ENCODE measurements at places on chromosomes 16 and 17.

DNA sequence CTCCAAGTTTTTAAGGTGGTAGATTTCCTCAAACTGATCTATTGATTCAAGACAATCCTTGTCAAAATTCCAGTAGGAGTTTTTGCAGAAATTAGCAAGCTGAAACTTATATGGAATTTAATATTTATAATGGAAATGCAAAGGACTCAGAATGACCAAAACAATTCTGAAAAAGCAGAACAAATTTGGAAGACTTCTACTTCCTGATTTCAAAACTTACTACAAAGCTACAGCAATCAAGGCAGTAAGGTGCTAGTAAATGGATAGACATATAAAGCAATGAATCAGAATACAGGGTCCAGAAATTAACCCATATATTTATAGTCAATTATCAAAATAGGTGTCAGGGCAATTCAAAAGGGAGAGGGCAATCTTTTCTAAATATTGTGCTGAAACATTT, 11.8 kb upstream of the IL21R start:
- DNase-seq: no peak

DNA sequence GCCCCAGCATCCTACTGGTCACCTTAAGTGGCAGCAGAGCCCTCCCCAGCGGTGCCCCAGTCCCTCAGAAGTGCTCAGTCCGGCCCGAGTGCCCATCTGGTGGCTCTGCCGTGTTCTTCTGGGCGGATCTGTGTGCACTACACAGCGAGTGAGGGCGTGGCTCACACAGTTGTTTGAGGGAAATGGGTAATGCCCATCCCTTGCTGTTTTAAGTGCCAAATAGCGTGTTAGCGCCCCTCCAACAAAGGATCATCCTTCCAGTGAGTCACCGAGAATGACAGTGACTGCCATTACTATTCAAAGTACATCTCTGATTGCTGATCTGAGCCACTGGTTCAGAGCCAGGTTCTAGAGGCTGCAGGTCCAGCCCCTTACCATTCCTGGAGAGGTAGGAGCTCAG, 152.0 kb downstream of the LGALS9B start:
- DNase-seq: no peak

- no peak for DNase-seq
Observed at GRCh38 chr17:78789663-78790181, 7.6 kb upstream of the CYTH1 start.

DNA sequence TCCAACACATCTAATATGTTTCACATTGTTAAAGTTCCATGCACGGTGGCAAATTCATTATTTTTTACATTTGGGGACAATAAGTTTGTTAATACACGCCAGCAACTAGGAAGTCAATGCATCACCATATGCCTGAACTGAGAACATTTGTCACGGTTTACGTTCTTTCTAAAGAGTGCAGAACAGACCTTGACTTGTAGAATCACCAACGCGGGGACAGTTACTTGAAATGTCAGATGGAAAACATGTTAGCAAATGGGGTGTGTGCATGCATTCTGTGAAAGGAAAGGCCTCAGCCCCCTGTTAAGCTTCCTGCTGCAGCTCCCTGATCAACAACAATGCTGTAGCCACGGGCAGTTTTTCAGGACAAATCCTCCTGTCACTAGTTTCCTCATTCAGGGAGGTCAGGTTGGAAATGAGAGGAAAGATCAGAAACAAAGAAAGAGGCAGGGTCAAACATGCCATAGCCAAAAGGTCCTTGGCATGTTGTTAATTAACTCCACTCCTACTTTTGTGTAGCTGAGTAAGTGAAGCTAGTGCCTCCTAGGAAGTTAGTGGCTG, 18.4 kb downstream of the SMIM36 start:
- no peak for DNase-seq

GRCh38 chr17:77456271-77456950, 315.6 kb downstream of the SEC14L1 start:
- no peak for DNase-seq

- DNase-seq: no peak
Observed at GRCh38 chr17:82278786-82279391, 5.4 kb upstream of the CSNK1D start.

DNA sequence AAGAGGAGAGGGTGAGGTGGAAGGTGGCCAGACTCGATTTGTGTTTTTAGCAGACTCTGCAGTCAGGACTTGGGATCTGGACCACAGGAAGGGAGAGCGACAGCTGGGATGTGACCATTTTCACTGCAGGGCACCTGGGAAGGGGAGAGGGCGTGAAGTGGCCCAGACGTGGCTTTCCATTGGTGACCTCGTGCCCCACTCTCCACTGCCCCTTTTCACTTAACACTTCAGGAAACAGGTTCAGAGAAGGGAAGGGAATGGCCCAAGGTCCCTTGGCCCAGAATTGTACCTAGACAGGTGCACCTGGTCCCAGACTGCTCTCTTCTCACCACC, 22.9 kb upstream of the MPRIP start:
- no peak for DNase-seq

DNA sequence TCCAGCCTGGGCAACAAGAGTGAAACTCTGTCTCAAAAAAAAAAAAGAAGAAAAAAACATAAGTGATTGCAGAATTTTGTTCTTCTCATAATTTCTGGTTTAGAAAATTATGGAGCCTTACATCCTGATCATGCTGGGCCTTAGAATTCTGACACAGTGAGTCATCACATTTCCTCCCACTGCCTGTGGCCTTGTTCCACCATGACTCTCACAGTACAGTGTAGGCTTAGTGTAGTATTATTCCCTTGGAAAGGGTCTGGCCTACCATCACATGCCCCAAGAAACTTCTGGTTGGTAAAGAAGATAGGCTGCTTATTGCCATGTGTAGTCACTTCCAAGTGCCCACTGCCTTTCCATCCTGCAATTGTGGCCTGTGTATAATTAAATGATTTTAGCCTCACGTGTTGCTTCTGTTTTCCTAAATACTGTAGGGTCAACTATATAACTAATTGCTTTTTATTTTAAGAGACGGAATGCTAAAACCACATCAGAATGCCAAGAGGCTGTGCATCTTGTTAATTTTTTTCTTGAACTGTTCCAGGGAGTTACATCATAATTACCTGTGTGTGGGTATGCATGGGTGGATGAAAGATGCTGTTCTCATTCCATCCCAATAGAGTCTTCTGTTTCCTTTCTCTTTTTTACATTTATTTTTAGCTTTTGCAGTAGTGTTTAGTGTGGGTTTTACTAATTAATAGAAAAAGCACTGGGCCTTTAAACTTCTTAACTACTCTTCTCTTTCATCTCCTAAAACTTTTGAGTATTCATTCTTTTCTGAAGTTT, 25.9 kb downstream of the OGFOD1 start:
- DNase-seq: peak; percentile 68

- no peak for DNase-seq
Observed at GRCh38 chr17:35519439-35519838, 18.0 kb downstream of the SLFN12L start.

GRCh38 chr17:58301504-58302150, 20.9 kb upstream of the MPO start:
- DNase-seq: no peak

- no peak for DNase-seq
Observed at GRCh38 chr17:2388683-2389055, 12.2 kb downstream of the MNT start.

- DNase-seq: no peak
Observed at GRCh38 chr16:88888461-88889387, 22.3 kb upstream of the PABPN1L start.

DNA sequence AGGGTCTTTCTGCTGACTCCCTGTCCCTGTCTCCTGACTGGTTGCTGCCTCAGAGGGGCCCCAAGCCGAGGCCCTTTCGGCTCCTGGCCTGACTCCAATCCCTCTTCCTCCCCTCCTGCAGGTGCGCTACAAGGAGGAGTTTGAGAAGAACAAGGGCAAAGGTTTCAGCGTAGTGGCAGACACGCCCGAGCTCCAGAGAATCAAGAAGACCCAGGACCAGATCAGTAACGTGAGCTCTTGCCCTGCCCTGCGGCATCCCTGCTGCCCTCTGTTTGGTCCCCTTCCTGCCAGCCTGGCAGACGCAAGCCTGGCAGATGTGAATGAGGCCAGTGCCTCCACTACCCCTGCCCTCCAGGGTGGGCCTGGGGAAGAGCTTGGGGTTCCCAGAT, 27.1 kb upstream of the LASP1NB start:
- DNase-seq: no peak

DNA sequence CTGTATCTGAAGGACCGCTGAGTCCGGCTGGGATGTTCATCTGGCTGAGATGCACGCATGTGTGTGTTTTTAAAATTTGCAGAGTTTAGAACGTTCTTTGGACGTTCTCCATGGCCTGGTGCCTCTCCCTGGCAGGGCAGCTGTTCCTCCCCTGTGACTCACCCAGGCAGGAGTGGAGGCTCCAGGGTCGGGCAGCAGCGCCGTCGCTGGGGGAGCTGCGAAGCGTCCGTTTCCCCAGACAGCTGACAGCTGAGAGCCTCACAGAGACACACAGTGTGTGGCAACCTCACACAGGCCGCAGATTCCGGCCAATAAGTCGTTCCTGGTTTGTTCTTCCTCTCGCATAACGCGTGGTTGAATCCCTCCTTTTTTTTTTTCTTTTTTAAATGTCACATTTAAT, 80.6 kb downstream of the OR1D5 start:
- no peak for DNase-seq

- DNase-seq: no peak
Observed at GRCh38 chr16:71343078-71343477, 15.4 kb upstream of the CALB2 start.

DNA sequence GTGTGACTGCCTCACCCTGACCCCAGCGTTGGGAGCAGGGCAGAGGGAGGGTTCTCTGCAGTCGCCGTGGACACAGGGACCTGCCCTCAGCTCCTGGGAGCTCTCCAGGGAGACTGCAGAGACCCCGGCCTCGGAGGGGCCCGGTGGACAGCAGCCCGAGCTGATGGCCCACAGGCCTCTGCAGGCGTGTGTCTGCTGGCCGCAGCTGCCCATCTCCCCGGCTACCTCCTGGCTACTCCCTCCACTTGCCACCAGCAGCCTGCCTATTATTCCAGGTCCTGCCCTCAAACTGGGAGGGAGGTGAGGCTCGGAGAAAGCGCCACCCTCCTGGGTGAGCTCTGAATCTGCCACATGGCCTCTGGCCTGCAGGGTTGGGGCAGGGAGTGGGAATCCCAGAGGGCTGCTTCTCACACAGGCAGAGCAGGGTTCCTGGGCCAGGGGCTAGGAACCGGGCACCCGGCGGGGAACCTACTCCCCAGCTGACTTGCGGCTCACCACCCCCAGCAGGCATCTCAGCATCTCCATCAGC, 7.2 kb downstream of the SLC16A5 start:
- no peak for DNase-seq

DNA sequence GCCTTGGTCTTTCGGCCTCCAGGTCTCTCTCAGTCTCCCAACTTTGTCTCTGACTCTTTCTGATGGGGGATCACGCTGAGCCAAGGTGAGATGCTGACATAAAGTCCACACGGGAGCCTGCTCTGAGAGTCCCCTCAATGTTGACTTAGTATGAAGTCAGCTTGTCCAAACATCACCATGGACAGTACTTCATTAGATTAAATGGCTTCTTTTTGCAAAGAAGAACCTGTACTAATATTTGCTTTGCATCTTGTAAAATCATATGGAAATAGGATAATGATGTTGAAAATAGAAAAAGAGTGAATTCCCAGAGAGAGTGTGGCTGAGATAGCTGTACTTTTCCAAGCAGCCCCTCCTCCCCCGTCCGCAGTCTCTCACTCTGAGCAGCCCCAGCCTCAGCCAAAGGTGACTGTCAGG, 56.7 kb upstream of the SIAH1 start:
- no peak for DNase-seq

GRCh38 chr17:11121341-11121985, 119.5 kb upstream of the SHISA6 start:
- no peak for DNase-seq

DNA sequence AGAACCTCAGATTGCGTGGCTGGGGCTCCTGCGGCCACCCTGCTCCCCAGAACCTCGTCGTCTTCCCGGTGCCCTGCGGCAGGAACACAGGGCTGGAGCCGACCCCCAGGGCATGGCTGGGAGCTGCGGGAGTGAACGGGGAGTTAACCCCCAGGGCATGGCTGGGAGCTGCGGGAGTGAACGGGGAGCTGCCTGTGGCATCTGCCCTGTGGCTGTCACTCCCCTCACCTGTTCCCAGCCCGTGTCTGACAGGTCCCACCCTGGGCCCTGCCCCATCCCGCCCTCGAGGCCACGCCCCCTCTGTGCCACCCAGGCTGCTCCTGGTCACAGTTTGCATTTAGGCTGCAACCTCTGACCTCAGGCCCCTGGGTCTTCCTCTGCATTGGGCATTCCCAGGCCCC, 39.4 kb upstream of the ACSF3 start:
- no peak for DNase-seq

DNA sequence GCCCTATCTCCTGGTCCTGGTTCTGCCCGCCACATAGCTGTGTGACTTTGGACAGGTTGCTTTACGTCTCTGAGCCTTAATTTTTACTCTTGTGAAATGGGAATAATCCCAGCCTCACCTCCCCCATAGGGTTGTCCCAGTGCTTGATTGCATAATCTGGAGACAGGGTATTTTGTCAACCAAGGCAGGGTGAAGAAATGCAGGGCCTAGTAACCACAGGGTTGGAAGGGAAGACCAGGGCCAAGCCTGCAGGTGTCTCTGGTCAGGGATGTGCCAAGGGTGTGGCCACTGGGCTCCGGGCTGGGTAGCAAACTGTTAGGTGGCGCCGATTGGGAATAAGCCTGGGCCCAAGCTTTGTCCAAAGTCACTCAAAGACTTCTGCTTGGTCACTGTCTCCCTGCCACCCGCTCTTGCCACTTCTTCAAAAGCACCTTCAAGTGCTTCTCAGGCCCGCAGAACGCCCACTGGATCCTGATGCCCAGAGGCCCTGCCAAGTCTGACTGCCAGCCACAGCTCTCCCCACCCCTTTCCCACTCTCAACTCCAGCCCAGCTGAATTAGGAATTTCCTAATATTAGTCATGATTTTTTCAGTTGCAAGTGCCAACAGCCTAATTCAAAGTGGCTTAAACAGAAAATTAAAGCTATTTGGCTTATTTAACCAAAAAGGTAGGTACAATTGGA, 20.6 kb upstream of the COL1A1 start:
- no peak for DNase-seq

DNA sequence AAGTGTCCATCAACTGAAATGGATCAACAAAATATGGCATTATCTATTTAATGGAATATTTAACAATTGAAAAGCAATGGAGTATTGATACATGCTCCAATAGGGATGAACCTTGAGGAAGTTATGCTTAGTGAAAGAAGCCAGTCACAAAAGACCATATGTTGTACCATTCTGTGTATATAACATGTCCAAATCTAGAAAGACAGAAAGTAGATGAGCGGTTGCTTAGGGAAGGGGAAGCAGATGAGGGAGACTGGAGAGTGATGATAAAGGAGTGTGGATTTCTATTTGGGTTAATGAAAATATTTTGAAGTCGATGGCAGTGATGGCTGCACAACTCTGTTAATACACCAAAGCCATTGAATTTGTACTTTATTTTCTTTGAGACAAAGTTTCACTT, 8.5 kb upstream of the ERN1 start:
- DNase-seq: no peak

- DNase-seq: peak; percentile 14
Observed at GRCh38 chr16:3065069-3065741, at the start of gene IL32. TSS of gene IL32 (plus strand) at chr16:3065640. CDS start at chr16:3065812, 172 bp downstream.
